ENCODE measurements at places on chromosomes 1 and 21. TPM values are rescaled to one million over a fixed set of nuclear protein-coding genes. Genes with fewer than 3 reads are reported as not detected.

GRCh38 chr1:244161236-244161510 lies 110.1 kb downstream of the ZBTB18 start:
- DNase-seq, result no peak

- DNase-seq, result no peak
Measured at GRCh38 chr1:3898994-3899753, 898 bp downstream of the C1orf174 start.

The NECAP2 gene
- total RNA-seq, result 32.1 TPM

The S100A16 gene
- total RNA-seq, result 178 TPM

The UTP11 gene
- total RNA-seq, result 8.9 TPM

The MROH7 gene
- 22.3 TPM for total RNA-seq

All from Peyer's patch (tissue), 4 donors.